IPS DF 6.9 (cell line): ENCODE measurements at places on chromosomes 3 and 15.

DNA sequence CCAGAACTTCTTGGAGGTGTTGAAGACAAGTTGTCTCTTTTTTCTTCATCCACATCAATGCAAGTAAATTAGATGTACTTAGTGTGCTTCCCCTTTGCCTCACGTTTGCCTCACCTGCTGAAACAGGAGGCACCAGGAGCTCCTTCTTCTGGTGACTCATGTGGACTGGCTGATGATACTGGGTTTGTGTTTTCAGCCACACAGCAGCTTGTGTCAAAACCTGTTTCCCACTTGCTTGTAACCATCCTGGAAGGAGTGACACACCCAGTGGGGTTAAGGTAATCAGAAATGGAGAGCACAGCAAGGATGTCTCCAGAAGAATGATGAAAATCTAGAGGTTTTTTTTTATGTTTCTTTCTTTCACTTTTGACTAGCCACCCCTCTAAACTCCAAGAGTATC, 143.3 kb upstream of the RBMS3 start:
- no peaks in the 10 kb centered on the region for H3K36me3 ChIP-seq
- H3K27me3 ChIP-seq = no peaks in the 10 kb centered on the region
- no peak overlapping the region for H3K4me3 ChIP-seq
- no peak overlapping the region for H3K27ac ChIP-seq
- DNase-seq = no peak
- 0 out of 2 replicates have a peak, but pooled peaks cover 2% of the 10 kb centered on the region for H3K4me1 ChIP-seq

GRCh38 chr15:52256366-52256765, 39.2 kb downstream of the MYO5C start:
- DNase-seq = peak; percentile 50
- no peaks in the 10 kb centered on the region for H3K27me3 ChIP-seq
- H3K27ac ChIP-seq = no peak overlapping the region
- peaks cover 6% of the 10 kb centered on the region for H3K4me1 ChIP-seq
- H3K36me3 ChIP-seq = no peaks in the 10 kb centered on the region; the same call in 1 of the 2 replicates
- no peak overlapping the region for H3K4me3 ChIP-seq

GRCh38 chr3:46488735-46489361, 8.9 kb upstream of the RTP3 start:
- no peaks in the 10 kb centered on the region for H3K36me3 ChIP-seq
- peak; percentile 93 for DNase-seq
- no peaks in the 10 kb centered on the region for H3K27me3 ChIP-seq
- H3K4me1 ChIP-seq = peaks cover 6% of the 10 kb centered on the region
- H3K4me3 ChIP-seq = no peak overlapping the region
- no peak overlapping the region for H3K27ac ChIP-seq

DNA sequence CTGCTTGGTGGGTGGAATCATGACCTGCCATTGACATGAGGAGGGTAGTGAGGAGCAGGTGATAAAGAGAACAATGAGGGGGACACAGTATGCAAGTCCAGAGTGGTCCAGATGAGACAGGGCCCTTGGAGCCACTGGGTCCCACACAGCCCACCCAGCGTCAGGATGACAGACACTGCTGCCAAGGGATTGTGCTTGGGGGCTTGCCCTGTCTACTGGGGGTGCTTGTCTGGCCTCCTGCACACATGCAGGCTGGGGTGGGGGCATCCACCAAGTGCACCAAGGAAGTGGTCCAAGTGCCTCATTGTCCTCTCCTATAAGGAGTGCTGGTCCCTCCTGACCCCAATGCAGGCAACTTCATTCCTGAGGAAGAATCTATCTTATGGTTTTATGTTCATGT, 39.2 kb upstream of the CTSH start:
- no peaks in the 10 kb centered on the region for H3K36me3 ChIP-seq
- no peak for DNase-seq
- H3K4me1 ChIP-seq = 0 out of 2 replicates have a peak, but pooled peaks cover 1% of the 10 kb centered on the region
- H3K27ac ChIP-seq = no peak overlapping the region

GRCh38 chr15:59828861-59829260, 139.7 kb upstream of the BNIP2 start:
- H3K27me3 ChIP-seq = no peaks in the 10 kb centered on the region
- no peaks in the 10 kb centered on the region for H3K4me1 ChIP-seq
- DNase-seq = no peak
- H3K36me3 ChIP-seq = no peaks in the 10 kb centered on the region

DNA sequence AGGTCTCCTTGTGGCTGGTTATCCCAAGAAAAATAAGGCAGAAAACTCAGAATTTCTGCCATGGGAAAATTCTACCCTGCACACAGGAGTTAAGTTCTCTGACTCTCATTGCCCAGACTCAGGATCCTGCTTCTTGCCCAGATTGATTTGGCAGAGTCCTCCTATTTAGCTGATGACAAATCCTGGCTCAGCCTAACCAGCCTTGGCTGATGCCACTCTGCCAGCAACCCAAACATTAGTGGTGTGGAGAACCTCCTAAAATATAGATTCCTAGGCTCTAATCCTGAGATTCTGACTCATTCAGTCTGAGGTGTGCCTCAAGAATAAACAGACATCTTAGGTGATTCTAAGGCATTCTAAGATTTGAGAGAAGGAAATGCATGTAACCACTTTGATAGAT, 60.5 kb upstream of the ACTC1 start:
- no peak overlapping the region for H3K27ac ChIP-seq
- H3K4me3 ChIP-seq = no peak overlapping the region
- H3K4me1 ChIP-seq = no peaks in the 10 kb centered on the region
- peaks cover 3% of the 10 kb centered on the region; the same call in 1 of the 2 replicates for H3K36me3 ChIP-seq

DNA sequence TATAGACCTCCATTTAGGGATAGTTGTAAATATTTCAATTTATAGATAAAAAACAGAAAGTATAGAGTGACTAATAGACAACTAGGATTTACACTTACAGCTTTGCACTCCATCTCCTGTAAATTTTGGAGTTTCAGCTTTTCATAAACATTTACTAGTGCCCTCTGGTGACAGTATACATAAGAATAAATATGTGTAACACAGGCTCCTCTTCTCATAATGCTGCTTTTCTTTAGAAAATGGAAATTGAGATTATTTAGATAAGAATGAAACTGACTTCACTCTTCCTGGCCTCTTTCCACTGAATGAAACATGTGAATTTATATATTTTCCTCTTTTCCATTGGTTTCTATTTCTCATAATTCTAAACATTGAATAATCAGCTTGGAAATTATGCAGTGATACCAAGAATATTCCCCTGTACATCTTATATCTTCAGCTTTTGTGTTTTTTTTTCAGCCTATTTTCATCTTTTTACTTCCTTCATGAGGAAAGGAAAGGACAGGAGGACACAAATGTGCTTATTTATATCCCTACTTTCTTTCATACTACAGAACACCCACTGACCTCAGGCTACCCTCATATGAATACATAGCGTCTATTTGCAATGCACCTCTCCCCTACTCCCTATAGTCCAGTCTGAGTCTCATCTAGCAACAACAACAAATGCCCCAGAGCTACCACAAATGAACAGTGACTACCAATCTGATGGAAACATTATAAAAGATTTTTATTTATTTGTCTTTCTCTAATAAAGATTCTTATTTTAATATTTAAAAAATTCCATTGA, 103.1 kb upstream of the CCDC39 start:
- no peak overlapping the region for H3K27ac ChIP-seq
- no peak overlapping the region for H3K4me3 ChIP-seq
- no peaks in the 10 kb centered on the region for H3K27me3 ChIP-seq
- no peaks in the 10 kb centered on the region for H3K36me3 ChIP-seq
- no peaks in the 10 kb centered on the region for H3K4me1 ChIP-seq

GRCh38 chr3:151379083-151379734, 5.3 kb downstream of the P2RY12 start:
- no peak for DNase-seq
- no peaks in the 10 kb centered on the region for H3K4me1 ChIP-seq
- no peak overlapping the region for H3K27ac ChIP-seq
- no peaks in the 10 kb centered on the region for H3K36me3 ChIP-seq
- no peaks in the 10 kb centered on the region for H3K27me3 ChIP-seq
- H3K4me3 ChIP-seq = no peak overlapping the region

DNA sequence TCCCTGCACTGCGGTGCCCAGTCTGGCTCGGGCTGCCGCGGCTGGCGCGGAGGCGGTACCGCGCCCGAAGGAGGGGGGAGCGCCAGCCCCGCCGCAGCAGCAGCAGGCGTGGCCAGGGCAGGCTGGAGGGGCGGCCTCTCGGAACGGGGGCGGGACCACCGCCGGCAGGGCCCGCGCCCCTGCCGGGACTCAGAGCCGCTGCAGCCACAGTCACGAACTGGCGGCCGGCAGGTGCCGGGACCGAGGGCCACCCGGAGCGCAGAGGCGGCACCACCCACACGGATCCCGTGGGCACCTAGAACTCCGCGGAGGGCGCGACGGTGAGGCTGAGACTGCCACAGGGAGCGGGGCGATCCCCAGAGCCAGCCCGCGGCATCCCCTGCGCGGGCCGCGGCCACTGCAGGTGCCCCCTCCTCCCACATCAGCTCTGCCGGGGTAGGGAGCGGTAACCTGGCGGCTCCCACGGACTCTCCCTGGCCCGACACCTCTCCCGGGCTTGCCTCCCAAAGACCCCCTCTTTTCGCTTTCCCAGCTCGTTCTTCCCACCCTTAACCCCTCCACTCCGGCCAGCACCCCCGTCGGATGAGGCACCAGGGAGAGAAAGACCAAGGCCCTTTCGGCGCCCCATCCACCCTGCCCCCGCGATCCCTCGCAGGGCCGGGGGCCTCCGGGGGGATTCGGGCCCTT, at the start of gene VWA5B2:
Gene VWA5B2 (plus strand): TSS at position 192 of the 687 bp plus-strand sequence. CDS start 944 bp downstream, outside the sequence.
- DNase-seq = no peak
- peak within 1 kb of the TSS; percentile 34; the same call in 1 of the 2 replicates for H3K4me3 ChIP-seq
- no peaks in the 10 kb centered on the region for H3K36me3 ChIP-seq
- no peak within 1 kb of the TSS for H3K27ac ChIP-seq
- H3K27me3 ChIP-seq = peaks cover 46% of the 10 kb centered on the region
- H3K4me1 ChIP-seq = peaks cover 2% of the 10 kb centered on the region; the same call in 1 of the 2 replicates

DNA sequence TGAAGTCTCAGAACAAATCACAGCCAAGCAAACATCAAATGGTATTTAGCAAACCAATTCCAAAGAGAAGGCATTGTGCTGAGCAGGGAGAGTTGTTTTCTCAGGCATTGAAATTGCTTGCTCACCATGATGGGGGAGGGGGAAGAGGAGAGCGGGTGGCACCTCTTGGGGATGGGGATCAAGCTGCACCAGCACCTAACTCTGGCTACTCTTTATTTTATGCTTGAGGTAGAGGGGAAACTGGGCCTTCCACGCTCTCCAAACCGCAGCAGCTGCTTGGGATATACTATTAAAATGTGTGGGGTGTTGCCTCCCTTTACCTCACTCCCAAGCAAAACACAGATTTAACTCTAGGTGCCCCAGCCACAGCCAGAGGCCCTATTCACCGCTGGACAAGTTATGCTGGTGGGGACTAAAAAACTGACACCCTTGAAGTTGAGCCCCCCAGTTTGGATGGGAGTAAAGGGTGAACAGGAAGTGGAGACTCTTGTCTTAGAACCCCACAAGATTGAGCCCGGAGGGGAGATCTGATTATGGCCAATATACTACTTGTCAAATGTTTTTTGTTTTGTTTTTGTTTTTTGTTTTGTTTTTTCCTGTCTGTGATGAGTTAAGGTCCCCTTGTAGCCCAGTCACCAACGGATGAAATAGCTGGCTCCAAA, 5.0 kb upstream of the FOXB1 start:
- DNase-seq = no peak
- no peaks in the 10 kb centered on the region for H3K36me3 ChIP-seq
- H3K4me3 ChIP-seq = peak overlapping the region; percentile 16; the same call in 1 of the 2 replicates
- H3K27me3 ChIP-seq = peaks cover 20% of the 10 kb centered on the region
- no peak overlapping the region for H3K27ac ChIP-seq

GRCh38 chr3:148707601-148708380, 10.1 kb downstream of the AGTR1 start:
- H3K27me3 ChIP-seq = no peaks in the 10 kb centered on the region
- 0 out of 2 replicates have a peak, but pooled peaks cover 1% of the 10 kb centered on the region for H3K4me1 ChIP-seq
- no peaks in the 10 kb centered on the region for H3K36me3 ChIP-seq
- no peak overlapping the region for H3K4me3 ChIP-seq
- no peak overlapping the region for H3K27ac ChIP-seq
- no peak for DNase-seq

GRCh38 chr3:57158813-57159738, 6.1 kb downstream of the IL17RD start:
- no peak for DNase-seq
- no peak overlapping the region for H3K4me3 ChIP-seq
- no peaks in the 10 kb centered on the region for H3K36me3 ChIP-seq
- H3K4me1 ChIP-seq = peaks cover 22% of the 10 kb centered on the region
- H3K27ac ChIP-seq = no peak overlapping the region
- peaks cover 1% of the 10 kb centered on the region; the same call in 1 of the 2 replicates for H3K27me3 ChIP-seq

GRCh38 chr15:38685686-38686339, 121.2 kb upstream of the RASGRP1 start:
- no peak overlapping the region for H3K4me3 ChIP-seq
- no peaks in the 10 kb centered on the region for H3K36me3 ChIP-seq
- H3K27ac ChIP-seq = no peak overlapping the region
- H3K4me1 ChIP-seq = no peaks in the 10 kb centered on the region
- no peaks in the 10 kb centered on the region for H3K27me3 ChIP-seq

- H3K36me3 ChIP-seq = no peaks in the 10 kb centered on the region; the same call in 1 of the 2 replicates
- no peaks in the 10 kb centered on the region for H3K4me1 ChIP-seq
- no peak overlapping the region for H3K27ac ChIP-seq
- H3K4me3 ChIP-seq = no peak overlapping the region
- no peak for DNase-seq
- no peaks in the 10 kb centered on the region for H3K27me3 ChIP-seq
Measured at GRCh38 chr3:126903521-126903920, 79.4 kb upstream of the PLXNA1 start.

DNA sequence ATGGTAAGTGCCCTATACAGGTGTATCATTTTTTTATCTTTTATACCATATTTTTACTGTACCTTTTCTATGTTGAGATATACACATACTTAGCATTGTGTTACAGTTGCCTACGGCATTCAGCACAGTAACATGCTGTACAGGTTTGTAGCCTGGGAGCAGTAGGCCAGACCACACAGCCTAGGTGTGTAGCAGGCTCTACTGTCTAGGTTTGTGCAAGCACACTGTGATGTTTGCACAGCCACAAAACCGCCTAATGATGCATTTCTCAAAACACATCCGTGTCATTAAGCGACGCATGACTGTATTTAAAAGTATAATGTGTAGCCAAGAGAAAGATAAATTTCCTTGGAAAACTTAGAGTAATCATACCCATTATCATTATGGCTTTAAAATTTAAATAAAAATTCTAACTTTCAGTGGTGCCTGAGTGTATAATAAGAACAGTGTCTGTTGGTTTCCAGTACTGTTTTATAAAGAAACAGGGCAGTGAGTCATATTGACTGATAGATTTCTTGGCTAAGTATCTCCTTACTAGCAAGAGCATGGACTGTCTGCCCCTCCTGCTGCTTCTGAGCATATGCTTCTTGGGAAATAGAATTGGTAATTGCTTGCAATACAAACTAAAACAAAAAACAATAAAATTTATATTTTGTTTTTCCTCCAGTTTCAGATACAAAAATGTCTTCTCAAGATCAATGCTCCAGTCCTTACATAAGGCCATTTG, 18.3 kb downstream of the CALML4 start:
- H3K4me3 ChIP-seq = no peak overlapping the region
- H3K27ac ChIP-seq = no peak overlapping the region
- no peaks in the 10 kb centered on the region for H3K27me3 ChIP-seq
- H3K36me3 ChIP-seq = peaks cover 5% of the 10 kb centered on the region; the same call in 1 of the 2 replicates

- H3K27me3 ChIP-seq = no peaks in the 10 kb centered on the region
- H3K36me3 ChIP-seq = no peaks in the 10 kb centered on the region
- H3K4me3 ChIP-seq = no peak overlapping the region
- H3K4me1 ChIP-seq = no peaks in the 10 kb centered on the region
Measured at GRCh38 chr3:12423918-12424630, 60.2 kb upstream of the TSEN2 start.

- no peaks in the 10 kb centered on the region for H3K4me1 ChIP-seq
- no peak overlapping the region for H3K4me3 ChIP-seq
- H3K27me3 ChIP-seq = no peaks in the 10 kb centered on the region
- H3K36me3 ChIP-seq = no peaks in the 10 kb centered on the region
- no peak for DNase-seq
Measured at GRCh38 chr3:188468196-188468595, 314.2 kb downstream of the LPP start.

- no peaks in the 10 kb centered on the region for H3K27me3 ChIP-seq
- H3K36me3 ChIP-seq = no peaks in the 10 kb centered on the region
- H3K27ac ChIP-seq = no peak overlapping the region
- no peaks in the 10 kb centered on the region for H3K4me1 ChIP-seq
- H3K4me3 ChIP-seq = no peak overlapping the region
Measured at GRCh38 chr3:190617185-190617584, 103.3 kb downstream of the IL1RAP start.
